ENCODE measurements at places on chromosomes 3 and 15.

DNA sequence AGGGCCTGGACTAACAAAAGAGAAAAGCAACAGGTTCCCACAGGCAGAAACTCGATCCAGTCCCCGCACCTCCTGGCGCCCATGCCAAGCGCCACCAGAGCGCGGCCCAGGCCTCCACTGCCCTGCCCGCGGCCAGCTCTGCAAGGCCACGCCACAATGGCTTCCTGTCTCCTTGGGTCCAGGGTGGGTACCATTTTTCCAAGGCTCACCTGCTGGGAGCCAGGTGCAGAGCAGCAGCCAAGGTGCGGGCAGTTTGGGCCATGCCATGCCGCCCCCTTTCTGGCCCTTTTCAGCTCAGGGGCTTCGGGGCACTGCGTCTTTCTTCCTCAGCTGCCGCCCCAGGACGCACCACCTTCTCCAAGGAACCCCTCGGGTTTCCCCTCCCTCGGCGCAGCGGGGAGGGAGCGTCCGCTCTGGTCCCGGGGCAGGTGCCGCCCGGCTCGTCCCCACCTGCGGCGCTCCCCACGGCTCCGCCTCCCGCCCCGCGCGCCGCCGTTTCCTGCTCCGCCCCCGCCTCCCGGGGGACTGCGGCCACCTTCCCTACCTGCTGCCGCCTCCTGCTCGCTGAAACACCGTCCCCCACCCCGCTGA lies at the start of gene ILDR1:
Gene ILDR1, minus strand, starts transcription at position 437 of the 591 bp plus-strand sequence. Its CDS starts 170 bp downstream, at position 267.
- peak; percentile 3 for DNase-seq

DNA sequence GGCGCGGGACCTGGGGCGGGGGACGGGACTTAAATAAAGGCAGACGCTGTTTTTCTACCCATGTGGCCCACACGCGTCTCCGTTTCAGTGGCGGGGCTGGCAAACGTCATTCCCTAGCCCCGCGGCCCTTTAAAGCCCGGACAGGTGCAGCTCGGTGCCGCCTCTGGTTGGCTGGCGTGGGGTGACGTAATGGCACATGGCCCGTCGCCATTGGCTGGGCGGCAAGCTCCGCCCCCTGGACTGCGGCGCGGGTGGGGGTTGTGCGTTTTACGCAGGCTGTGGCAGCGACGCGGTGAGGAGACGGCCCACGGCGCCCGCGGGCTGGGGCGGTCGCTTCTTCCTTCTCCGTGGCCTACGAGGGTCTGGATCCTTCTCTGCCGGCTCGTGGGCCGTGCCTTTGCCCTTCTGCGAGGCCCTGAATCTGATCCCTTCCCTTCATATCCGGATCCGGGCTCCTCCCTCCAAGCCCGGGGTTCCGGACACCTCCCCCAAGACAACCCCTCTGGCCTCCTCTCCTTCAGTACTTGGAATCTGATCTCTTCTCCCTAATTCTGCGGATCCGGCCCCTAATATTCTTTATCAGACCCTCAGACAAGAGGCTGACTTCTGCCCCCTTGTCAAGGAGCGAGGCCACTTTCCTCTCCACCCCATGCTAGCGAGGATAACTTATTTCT lies at the start of gene CRELD1:
Gene CRELD1, plus strand, starts transcription at position 274 of the 674 bp plus-strand sequence. CDS start 605 bp downstream, outside the sequence.
- peak; percentile 96 for DNase-seq

- no peak for DNase-seq
Observed at GRCh38 chr3:194671511-194671899, 486 bp downstream of the LSG1 start.

DNA sequence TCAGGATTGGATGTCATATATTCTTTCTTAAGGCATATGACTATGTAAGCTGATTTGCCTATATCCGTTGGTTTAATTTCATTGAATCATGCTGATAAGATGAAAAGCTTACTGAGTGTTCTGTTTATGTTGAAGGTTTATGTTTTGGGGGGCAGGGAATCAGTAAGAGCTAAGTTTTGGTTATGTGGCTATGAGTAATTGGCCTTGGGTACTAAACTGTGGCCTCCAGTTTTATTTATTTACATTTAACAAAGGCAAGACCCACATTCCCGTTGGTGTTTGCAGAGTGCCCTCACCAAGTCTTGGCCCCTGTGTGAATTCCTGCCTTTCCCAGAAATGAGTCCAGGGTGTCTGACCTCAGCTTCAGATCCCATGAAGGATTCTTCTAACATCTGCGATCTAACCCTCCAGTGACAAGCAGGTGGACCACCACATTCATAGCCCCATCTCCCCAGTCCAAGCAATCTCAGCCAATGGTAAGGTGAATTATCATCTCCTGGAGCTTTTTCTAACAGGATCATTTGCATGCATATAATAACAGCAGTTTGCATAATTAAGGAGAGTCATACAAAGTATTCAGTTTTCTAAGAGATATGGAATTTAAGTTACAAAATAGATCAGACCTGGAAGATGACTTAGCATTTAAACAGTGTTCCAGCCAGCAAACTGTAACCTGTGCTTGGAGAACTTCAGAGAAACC lies 27.4 kb downstream of the GLDN start:
- DNase-seq, result no peak

GRCh38 chr3:136008732-136009470 lies 43.4 kb downstream of the PPP2R3A start:
- DNase-seq, result no peak

DNA sequence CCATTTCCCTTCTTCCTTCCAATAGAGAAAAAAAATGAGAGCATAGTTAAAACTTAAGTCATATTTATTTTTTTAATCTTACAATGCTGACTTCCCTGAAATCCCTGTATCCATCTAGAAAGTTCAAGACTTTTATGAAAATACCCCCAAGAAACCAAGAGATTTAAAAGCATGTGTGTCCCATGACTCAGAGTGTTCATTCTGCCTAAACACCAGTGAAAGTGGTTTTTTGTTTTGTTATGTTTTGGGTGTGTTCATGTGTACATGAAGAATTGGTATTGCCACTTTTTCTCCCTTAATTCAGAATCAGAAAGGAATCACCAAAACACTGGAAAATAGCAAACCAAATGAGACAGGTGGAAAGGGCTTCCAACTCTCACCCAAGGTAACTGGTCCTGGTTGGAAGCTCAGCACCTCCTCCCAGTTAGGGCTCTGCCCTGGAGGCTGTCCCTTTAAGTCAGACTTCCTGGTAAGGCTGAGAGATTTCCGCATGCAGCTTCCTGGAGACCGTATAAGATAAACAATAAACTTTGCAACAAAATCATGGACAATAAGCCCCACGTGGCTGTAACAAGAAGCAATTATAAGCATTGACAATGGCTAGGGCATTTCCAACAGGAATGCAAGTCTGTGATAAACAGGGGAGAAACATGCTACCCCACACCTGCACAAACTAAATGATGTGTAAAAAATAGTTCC lies 121.9 kb upstream of the ARHGEF3 start:
- no peak for DNase-seq

DNA sequence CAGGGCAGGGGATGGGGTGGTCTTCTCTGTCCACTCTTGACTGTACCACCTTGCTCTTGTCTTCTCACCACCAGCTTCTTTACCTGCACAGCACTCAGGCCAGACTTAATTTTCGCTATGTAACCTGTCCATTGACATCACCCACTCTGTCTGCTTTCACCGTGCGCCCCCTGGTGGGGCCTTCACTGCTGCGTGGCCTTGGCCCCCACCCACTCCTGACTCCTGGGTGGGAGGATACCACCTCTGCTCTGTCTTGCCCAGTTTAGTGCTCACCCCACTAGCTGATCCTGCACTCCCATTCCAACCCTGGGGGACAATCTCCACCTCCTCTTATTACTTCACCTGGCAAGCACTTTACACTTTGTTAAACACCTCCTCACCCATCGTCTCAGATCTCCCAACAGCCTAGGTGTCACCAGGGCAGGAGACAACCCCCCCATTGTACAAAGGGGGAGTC lies 17.7 kb downstream of the PTH1R start:
- peak; percentile 83 for DNase-seq

GRCh38 chr15:68709876-68710275 lies 110.8 kb downstream of the ANP32A start:
- no peak for DNase-seq
